Choroid plexus epithelial cell (primary cell): ENCODE measurements at places on chromosomes 1 and 21.

DNA sequence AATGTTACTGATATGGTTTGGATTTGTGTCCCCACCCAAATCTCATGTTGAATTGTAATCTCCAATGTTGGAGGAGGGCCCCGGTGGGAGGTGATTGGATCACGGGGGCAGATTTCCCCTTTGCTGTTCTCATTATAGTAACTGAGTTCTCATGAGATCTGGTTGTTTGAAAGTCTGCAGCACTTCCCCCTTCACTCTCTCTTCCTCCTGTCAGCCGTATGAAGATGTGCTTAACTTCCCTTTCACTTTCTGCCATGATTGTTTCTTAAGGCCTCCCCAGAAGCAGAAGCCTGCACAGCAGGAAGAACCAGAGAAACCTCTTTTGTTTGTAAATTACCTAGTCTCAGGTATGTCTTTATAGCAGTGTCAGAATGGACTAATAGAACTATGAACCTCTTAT lies 28.4 kb downstream of the TRIM33 start:
- DNase-seq, result no peak

- DNase-seq, result peak; percentile 1
Measured at GRCh38 chr1:233916706-233917105, 12.2 kb downstream of the SLC35F3 start.

GRCh38 chr1:229344937-229345684 lies 2.3 kb upstream of the CCSAP start:
- DNase-seq, result peak; percentile 17

DNA sequence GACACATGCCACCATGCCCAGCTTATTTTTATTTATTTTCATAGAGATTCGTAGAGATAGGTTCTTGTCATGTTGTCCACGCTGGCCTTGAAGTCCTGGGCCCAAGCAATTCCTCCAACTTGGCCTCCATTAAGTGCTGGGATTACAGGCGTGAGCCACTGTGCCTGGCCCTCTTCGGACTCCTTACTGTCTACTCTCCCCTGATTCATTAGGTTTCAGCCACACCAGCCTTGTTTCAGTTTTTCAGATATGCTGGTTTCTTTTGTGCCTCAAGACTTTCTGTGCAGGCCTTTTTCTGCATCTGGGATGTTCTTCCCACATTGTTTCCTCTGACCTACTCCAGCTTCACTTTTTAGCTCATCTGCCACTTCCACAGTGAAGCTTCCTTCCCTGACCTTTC lies 85.4 kb downstream of the CACNA1E start:
- DNase-seq, result no peak

DNA sequence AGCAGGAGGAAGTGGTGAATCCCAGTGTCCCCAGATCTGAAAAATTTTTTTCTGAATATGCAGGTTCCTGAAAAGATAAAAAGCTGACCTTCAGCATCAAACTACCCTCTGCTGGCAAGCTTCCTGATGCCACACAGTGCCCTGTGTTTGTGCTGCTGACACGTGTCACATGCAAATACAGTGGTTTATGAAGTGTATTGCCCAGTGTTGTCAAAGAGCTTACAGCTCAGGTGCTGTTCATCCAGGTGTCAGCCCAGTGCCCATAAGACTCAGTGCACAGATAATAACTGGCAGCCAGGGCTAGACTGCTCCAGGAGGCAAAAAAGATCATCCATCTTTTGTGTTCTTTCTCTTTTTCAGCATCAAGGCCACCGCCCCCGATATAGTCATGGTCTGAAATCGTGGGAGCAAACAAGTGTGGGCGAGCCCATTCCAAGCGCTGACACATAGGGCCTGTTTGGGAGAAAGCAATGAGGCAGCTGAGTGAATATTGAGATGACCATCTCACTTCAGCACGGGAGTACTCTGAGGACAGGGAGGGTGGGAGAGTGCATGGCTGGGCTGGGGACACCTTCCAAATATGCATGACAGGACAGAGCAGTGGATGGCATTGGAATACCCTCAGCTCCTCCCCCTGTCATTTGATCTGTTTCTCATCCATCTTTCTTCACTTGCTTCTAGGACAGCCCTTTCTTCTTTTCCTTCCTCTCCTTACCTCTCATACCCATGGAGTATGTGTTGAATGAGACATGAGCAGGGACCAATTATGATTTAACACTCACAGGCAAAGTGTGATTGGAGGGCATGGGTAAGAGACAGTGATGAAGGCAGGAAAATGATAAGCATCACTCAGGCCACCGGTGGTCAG lies 6.4 kb upstream of the KCNK1 start:
- no peak for DNase-seq

DNA sequence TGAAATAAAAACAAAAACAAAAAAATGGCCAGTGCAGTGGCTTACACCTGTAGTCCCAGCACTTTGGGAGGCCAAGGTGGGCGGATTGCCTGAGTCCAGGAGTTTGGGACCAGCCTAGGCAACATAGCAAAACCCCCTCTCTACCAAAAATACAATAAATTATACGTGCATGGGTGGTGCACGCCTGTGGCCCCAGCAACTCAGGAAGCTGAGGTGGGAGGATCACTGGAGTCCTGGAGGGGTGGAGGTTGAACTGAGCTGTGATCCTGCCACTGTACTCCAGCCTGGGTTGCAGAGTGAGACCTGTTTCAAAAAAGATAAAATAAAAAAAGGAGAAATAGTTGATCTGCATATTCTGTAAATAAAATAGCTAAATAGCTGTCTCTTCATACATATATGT lies 41.2 kb downstream of the HS2ST1 start:
- no peak for DNase-seq

- DNase-seq, result no peak
Measured at GRCh38 chr21:37536616-37537278, 170.2 kb downstream of the DYRK1A start.

DNA sequence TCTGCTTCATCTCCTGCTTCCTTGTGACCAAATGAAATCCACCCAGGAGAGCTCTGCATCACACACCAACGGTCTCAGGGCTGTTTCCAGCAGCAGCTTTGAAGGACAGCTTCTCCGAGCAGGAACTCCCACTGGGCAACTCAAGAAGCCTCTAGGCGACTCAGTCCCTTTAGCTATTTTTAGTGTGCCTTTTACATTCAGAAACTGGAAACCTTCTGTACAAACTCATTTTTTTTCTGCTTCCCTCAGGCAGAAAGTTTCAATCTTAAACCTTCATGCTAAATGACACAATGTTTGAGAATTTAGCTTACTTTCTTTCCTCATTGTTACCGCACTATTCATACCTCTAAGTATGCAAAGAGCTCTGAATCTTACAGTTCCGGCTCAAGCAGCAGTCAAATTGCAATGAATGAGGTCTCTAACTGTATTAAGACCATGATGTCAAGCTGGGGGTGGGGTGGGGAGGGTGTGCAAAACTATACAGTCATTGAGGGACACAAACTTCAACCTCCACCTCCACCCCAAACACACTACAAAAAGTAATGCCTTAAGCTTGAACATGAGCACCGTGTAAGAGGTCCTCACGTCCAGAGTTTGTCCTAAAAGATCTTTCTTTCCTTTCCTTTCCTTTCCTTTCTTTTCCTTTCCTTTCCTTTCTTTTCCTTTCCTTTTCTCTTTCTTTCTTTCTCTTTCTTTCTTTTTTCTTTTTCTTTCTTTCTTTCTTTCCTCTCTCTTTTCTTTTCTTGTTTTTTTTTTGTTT lies 16.4 kb upstream of the TARBP1 start:
- DNase-seq, result peak; percentile 89

- DNase-seq, result no peak
Measured at GRCh38 chr1:157115851-157116736, 16.5 kb upstream of the ETV3L start.

GRCh38 chr1:13435458-13435857 lies 25.2 kb downstream of the PRAMEF20 start:
- no peak for DNase-seq

- no peak for DNase-seq
Measured at GRCh38 chr1:94231746-94232145, 5.6 kb downstream of the ARHGAP29 start.

GRCh38 chr1:58883037-58883887 lies 99.4 kb upstream of the JUN start:
- DNase-seq, result peak; percentile 99
